Forelimb muscle (tissue), 1 donor: ENCODE measurements at places on chromosomes 13 and 19. TPM values are rescaled to one million over a fixed set of nuclear protein-coding genes. Genes with fewer than 3 reads are reported as not detected.

DNA sequence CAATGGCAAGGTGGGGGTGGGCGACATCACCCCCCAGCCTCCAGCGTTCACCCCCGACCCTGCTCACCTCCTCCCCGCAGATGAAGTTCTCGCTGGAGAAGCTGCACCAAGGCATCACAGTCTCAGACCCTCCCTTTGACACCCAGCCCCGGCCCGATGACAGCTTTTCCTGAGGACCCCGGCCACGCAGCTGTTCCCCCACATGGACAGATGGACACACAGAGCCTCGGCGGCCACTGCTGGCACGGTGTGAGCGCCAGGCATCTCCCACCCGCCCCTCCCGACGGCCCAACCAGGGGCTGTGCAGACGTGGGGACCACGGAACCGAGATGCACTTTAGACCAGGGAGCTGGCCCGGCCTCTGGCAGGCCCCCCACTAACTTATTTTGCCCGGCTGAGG is 4.3 kb upstream of the SCN1B start:
- no peak for DNase-seq

DNA sequence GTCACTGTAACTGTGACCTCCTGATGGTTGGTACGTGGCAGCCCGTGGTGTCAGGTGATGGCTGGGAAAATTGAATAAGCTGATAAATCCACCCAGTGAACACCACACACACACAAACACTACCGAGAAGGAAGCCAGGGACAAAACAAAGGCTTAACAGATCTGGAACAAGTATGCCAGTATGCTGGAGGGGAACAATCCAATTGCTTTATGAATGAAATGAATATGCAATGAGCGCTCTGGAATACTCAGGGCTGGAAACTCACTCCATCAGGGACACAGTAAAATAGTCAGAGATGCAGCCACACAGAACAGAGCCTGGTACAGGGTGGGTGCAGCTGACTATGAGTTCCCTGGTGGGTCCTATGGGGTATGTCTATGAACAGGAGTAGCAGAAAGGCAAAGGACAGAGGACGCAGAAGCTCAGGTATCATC is 16.7 kb downstream of the TMTC4 start:
- no peak for DNase-seq

Gene CNN1
- 179 TPM for polyA plus RNA-seq

Gene GRIN3B
- 0.13 TPM for polyA plus RNA-seq
